Amniotic stem cell (primary cell): ENCODE measurements at places on chromosomes 12 and 14.

DNA sequence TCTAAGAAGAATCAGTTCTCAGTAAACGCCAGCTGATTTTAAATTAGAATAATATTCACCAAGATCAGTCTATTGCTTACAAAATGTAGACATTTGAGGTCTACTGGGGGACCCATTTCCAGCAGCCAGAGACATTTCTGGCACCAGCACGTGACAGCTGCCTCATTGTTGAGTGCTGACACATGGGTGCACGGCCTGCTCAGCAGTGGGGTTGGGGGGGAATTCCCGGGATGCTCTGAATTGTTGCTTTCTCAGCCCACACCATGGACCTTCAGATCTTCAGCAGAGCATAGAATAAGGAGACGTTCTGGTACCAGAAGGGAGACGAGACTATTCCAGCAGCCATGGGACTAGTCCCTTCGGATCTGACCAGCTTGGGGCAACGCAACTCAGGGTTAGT, 18.3 kb downstream of the PLEKHG7 start:
- DNase-seq = no peak

GRCh38 chr12:76687981-76688380, 75.9 kb upstream of the ZDHHC17 start:
- DNase-seq = no peak

DNA sequence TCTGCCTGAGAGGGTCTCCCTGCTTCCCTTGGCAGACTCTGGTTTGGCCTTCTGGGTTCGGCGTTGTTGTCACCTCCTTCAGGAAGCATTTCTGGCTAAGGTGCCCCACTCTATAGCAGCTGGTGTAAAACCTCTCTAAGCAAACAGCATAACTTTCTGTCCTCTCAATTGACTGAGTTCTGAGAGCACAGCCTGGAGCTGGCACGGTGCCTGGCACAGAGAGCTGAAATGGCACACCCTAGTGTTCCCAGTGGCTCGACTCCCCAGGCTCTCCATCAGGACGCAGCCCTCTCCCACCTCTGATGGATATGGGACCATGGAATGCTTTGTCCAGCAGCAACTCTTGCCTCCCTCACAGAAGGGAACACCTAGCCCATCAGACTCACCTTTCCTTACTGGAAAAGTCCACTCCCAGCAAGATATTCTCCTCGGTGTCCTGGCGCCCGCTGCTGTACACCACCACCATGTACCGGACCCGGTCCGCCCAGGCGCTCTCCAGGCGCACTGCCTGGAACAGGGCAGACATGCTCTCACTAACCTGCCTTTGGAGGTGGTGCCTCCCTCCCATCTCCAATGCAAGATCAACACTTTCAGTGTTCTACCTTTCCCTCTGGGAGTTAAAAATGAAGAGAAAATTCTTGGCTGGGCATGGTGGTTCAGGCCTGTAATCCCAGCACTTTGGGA, 40.6 kb downstream of the SSH1 start:
- DNase-seq = no peak

- no peak for DNase-seq
These were observed 811 bp upstream of the FBRSL1 start for GRCh38 chr12:132489078-132489601.

DNA sequence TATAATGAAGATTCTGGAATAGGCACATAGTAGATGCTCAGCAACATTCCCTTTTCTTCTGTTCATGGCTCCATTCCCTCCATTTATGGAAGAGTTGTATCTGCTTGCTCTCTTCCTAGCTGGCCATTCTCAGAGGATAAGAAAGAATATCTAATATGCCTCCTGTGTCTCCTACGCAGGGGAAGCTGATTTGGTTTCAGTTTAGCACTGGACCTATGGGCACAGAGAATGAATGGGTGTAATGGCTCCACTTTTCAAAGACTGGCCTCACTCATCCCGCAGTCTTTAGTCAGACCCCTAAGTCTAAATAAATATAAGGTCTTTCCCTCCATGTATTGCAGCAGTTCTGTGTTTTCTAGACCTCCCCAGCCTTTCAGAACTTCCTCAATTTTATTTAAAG, 2.0 kb downstream of the PKP2 start:
- DNase-seq = no peak

DNA sequence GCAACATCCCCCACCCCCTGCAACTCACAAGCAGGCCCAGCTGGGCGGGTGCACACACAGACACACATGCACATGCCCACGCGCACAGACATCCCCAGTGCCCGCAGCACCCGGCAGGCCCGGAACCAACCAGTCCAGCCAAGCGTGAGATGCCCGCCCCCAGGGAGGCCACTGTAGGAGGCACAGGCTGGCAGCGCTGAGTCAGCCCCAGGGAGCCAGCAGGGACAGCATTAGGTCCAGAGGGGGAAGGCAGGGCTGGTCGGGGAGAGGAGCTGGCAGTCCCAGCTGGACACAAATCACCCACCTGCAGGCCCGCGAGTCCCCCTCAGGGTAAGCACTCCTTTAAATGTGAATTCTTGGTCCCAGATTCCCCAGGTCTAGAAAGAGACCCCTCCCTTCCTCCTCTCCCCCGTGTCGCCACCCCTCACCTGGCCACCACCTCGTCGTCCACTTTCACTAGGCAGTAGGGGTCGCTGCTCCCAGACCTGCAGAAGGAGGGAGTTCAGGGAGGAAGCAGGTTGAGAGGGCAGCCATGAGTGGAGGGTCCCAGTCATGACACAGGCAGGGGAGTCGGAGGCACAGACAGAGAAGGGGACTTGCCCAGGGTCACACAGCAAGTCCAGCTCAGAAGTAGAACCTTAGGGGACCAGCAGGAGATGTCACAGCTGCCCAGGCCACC, 5.0 kb downstream of the RASAL1 start:
- DNase-seq = no peak

GRCh38 chr12:99282086-99282485, 365.5 kb upstream of the GARIN6 start:
- DNase-seq = no peak

DNA sequence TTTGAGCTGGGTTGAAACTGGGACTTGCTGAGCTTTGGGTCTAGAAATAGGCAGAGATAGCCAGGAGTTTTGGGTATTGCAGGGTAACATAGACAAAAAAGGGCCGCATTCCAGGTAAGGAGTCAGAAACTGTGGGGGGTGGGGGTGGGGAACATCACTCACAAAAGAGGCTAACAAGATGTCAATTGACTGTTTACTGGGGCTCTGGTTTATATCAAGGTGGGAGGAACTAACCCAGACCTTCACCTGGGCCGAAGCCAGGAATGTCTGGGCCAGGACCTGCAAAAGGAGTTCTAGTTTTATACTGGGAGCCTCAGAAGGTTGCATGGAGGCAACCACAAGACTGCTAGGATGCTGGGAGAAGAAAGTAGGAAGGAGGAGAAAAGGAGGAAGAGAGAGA, 154.4 kb downstream of the EMP1 start:
- DNase-seq = no peak

DNA sequence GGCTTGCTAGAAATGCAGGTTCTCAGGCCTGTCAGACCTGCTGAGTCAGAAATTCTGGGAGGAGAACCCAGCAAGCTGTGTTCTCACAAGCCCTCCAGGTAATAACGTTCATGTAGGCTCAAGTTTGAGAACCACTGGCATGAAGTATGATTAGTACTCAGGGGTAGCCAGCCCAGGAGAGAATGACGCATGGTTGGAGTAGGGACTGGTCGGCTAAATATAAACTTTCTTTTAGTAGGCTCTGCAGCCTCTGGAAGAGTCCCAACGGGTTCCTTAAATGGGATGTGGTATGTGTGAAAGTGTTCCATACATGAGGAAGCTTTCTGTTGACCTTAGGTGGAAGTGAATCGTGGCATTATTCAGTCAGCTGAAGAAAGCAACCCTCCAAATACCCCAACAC, 209.3 kb downstream of the SLC41A2 start:
- no peak for DNase-seq

DNA sequence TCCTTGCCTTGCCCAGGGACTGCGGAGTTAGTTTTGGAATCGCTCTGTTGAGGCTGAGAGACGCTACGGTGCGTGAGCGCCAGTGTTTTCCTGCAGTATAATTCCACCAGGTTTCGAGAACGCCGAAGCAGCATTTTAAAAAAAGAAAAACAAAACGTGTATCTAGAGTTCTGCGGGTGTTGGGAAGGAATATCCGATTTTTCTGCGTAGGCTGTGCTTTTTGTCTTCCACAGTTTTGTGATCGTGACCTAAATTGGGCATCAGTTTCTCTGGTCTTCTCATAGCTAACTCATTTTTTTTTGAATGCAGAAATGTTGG, 778 bp downstream of the DNM1L start:
- DNase-seq = no peak

DNA sequence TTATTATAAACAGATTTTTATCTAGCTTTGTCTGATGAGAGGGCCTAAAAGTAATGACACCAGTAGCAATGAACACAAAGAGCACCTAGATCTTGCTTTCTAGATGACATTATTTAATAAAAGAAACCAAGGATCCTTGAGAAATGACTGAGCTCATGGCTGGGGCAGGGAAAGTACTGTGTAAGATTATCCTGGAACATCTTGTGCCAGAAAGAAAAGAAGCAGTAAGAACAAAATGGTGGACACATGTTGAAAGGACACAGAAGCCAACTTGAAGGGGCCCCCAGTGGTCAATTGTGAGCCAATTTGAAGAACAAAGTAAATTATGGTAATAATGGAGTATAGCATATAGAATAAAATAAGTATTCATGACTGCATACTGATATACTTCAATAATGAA, 10.0 kb downstream of the IFNG-AS1 start:
- DNase-seq = no peak

DNA sequence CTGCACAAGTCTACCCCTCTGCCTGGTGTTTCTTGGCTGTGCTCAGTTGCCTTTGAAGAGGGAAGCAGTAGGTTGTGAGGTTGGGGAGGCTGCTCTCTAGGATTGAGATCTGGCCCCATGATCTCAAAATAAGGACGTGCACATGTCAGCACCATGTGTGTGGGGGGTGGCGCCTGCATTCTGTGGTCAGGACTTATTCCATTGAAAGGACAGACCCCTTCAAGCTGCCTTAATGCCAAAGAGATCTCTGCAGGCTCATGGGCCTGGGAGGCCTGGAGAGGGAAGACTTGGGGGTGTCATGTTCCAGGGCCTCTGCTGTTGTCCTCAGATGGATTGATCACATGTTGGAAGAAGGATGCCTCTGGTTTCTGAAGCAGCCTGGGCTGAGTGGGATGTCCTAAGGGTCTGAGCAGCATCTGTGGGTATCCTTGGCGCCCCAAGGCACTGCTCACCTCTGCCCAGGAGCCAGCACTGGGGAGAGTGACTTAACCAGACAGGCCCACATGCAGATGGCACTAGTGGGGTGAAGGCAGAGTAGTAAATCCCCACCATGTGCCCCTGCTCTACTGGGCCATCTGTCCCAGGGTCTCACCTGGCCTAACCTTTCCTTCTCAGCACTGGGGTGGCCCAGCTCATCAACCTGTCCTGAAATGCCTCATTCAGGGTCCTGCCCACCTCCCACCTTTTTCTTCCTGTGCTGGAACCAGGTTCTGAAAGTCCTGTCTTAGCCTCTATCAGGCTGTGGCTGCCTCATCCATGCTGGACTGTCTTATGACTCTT, 118.9 kb downstream of the ADGRD1 start:
- DNase-seq = no peak

- DNase-seq = no peak
These were observed 303.4 kb downstream of the SEC23A start for GRCh38 chr14:38799671-38800070.

DNA sequence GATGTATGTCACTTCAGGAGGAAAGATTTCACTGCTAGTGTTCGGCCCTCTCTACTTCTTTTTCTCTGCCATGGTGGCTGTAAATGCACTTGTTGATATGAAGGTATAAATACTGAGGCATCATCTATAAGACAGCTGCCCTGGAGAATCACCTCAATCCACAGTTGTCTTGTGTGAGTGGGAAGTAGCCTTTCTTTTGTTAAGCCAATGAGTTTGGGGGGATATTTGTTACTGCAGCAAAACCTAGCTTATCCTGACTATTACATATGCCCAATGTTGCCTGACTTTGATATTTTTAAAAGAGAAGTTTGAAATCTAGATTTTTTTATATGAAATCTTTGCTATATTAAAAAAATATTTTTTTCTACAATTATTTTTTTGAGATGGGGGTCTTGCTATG, 3.3 kb upstream of the JDP2 start:
- no peak for DNase-seq

- DNase-seq = peak; percentile 8
These were observed 272.6 kb downstream of the CCER1 start for GRCh38 chr12:90682398-90682797.

- peak; percentile 20 for DNase-seq
These were observed 96.2 kb downstream of the FIGNL2 start for GRCh38 chr12:51752234-51752889.

GRCh38 chr12:124765581-124766489, 97.8 kb downstream of the SCARB1 start:
- DNase-seq = no peak

DNA sequence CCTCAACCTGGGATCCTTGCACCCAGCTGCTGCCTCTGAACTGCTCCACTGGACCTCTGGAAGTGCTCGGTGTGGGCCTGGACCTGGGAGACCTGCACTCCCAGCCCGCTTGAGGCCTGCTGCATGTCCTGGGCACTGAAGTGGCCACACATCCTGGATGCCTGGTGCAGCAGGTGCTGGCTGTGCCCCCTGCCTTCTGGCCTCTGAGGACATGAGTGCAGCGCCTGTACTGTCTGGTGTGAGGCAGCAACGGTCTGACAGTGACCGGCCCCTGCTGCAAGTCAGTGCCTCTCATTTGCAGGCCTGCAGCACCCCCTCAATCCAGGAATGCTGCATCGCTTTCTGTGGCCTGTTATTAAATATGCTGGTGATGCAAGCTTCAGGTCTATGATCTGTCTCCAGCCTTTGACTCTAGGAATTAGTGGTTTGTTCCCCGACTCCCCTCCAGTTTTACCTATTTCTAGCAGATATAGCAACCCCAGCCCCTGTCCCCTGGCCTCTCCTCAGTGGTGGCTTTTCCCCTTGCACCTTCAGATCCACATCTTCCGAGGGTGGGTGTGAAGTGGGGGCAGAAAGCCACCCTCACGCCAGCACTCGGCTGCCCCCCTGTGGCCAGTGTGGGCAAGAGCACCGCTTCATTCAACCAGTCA, 3.6 kb downstream of the SMIM41 start:
- no peak for DNase-seq

- no peak for DNase-seq
These were observed 1059.8 kb downstream of the TMEM121 start for GRCh38 chr14:106586098-106586704.

DNA sequence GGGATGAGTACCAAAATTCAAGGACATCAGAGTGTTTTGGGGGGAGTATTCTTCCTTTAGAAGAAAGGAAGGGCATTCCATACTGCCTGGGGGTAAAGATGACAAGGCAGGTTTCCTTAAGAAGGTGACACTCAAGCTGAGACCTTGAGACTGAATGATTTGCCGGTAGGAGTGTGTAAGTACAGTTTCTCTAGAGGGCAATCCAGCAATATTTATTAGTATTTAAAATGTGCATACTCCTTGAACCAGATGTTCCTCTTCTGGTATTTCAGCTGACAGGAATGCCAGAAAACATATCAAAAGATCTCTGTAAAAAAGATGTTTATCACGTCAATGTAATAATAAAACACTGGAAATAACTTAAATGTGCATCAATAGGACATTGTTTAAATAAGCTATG, 106.4 kb upstream of the TMCC3 start:
- no peak for DNase-seq
